ENCODE measurements at places on chromosomes 4 and X.

DNA sequence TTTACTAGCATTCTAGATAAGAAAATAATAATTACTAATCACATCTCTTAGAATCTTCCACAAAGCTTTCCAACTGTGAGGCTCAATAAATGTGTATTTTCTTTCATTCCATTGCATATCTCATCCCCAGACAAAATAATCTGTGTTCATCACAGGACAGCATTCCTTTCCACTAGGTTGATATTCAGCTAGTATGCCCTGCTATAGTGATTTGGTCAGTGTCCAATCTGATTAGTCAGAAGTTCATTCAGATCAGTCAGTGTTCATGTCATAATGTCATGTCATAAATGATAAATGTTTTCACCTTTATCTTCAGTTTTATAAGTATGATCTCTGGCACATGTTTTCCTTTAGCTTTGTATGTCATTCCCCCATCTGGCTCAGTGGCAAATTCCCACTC lies 611.4 kb downstream of the KCTD8 start:
- DNase-seq, result no peak

- no peak for DNase-seq
These were observed 1137.6 kb downstream of the C4orf33 start for GRCh38 chr4:130233377-130234047.

DNA sequence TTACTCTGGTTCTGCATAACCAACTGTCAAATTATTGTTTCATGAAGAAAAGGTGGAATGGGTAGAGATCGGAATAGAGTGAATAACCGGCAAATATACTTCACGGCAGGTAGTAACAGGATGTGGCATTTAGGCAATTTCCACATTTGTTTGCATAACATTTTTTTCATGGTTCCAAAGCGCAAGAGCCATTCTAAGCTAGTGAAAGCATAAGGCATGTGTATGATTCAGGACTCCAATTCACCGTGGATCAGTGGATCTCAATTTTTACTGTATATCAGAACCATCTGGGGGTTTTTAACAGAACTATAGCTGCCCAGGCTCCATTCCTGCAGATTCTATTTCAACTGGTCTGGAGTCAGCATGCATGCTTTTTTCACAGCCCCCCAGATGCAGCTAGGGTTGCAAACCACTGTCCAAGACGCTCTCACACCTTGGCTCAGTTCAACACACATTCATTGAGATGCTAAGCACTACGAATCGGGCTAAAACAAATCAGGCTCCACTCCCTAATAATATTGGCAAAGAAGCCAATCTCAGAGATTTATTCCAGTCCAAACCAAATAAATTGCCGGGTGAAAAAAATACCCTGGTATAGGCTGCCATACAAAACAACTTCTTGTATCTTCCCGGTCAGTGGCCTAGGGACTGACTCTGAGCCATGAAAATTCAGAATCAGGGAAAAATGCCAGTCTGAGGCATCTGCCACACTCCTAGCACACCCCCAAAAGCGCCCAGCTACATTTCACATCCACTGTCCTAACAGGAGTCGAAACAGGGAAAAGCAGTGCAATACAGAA lies 30.0 kb downstream of the AFAP1 start:
- no peak for DNase-seq

DNA sequence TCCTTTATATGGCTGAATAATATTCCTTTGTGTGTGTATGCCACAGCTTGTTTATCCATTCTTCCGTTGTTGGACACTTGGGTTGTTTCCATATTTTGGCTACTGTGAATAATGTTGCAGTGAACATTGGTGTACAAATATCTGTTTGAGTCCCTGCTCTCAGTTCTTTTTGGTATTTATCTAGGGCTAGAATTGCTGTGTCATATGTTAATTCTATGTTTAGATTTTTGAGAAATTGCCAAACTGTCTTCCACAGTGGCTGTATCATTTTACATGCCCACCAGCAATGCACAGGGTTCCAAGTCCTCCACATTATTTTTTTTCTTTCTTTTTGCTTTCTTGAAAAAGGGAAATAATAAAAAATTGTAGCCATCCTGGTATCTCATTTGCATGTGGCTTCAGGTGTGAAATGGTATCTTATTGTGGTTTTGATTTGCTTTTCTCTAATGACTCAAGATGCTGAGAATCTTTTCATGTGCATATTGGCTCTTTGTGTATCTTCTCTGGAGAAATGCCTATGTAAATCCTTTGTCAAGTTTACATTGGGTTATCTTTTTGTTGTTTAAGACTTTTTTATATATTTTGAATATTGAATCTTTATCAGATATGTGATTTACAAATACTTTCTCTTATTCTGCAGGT lies 129.7 kb downstream of the RAPGEF2 start:
- DNase-seq, result no peak

DNA sequence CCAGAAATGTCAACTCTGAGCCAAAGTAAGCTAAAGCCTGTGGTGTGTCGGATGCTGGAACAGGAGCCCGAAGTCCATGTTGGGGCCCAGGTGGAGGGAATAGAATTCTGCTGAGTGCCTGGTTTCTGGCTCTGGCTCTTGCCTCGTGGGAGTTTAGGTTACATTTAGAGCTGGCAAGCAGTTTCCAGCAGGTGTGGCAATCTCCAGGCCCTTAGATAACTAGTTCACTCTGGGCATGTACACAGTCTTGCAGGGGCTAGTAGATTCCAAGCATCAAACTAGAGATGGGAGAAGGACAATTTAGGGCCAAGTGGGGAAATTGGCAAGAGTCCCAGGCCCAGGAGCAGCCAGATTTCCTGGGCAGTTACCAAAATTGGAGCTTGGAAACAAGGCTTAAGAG lies 56.3 kb upstream of the STOX2 start:
- no peak for DNase-seq

DNA sequence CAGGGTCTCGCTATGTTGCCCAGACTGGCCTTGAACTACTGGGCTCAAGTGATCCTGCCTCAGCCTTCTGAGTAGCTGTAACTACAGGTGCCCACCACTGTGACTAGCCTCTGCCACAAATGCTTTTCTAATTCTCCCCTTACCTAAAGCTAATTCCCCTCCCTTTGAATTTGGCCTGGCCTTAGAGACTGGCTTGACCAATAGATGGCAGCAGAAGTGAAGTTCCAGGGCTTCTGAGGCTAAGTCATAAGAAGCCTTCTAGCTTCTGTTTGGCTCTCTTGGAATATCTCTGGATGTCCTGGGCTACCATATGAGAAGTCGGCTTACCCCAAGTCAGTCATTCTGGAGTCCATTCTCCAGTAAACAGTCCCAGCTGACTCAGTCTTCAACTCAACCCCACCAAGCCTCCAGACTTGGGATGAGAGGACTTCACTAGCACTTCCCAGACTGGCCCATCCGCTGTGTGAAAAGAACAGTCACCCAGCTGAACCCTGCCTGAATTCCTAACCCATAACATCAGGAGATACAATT lies 61.0 kb downstream of the HPRT1 start:
- DNase-seq, result no peak

DNA sequence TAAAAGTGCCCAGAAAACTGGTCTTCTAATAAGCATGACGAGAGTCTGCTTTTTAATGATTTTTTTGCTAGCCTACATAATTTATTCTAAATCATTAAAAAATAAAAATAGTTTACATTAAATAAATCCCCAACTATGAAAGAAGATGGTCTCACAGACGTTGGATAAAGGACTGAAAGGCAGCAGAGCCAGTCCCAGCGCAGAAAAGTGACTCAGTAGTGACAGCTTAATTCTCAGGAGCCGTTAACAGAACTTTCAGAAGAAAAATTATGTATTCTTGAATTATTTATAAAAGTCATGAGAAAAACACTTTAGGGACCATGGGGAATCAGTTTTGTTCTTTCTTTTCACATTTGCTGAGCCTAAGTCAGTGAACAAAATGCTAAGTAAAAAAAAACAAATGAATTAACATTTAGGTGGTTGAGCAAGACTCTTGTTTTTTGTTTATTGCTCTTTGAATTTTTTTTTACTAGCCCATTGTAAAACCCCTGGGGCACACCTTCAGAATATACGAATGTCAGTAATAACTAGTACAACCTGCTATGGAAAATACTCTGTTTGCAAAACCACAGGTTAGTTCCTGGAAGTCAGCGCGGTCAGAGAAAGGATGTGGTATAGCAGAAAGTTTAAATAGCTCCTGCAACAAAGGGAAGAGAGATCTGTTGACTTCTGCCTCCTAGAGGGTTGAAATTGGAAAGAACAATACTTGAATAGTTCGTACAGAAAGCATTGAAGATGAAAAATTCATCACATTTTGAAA lies 50.4 kb upstream of the CCDC160 start:
- no peak for DNase-seq

GRCh38 chr4:71545168-71545567 lies 206.3 kb downstream of the SLC4A4 start:
- DNase-seq, result no peak

DNA sequence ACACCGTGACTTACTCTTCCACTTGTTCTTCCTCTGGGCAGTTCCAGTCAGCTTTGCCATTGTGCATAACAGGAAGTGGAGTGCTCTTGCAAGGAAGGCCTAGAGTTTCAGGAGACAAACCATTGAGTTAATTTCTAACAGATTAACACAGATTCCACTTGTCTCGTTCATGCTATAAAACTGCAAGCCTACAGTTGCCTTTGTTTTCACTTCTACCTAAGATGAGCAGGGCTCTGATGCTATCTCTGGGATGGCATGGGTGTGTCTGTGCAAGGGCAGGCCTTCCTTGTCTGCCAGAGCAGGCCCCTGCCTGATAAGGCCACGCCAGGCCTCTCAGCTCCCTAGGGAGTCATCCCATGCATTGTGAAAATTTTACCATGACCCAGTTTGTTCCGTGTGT lies 67.7 kb upstream of the PGRMC2 start:
- DNase-seq, result no peak

GRCh38 chr4:2812612-2813354 lies 19.9 kb downstream of the SH3BP2 start:
- DNase-seq, result no peak

DNA sequence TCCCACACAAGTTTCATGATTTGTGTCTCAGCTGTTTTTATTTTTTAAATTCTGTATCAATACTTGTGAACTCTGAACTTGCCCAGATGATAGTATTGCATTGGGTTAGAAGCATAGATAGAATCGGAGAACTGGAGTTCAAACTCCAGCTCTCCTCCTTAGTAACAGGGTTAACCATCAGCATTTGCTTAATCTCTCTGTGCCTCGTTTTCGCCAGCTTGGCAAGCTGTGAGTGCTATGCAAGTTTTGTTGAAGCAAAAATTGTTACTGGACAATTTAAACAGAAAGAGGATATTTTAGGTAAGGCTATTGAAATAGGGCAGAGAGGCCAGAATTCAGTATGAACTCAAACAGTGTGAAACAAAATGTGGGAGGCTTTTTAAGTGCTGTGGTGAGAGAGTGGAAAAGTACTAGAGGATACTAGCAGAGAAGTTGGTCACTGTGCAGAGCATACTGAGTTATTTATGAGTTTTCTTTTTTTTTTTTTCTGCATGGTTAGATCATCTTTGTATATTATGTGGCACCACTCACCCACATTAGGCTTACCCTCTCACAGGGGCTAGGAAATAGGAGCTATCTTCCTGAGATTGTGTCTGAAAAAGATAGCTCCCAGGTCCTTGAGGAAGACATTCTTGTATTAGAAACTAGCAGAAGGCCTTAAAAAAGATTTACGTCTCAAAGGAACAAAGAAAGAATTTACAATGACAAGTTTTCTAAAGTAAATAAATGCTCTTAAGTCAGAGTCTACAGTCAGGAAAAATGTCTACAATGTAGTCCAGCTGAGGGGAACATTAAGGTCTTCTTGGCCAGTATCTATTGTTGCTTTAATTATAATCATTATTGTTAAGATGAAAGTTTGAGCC lies 1126.6 kb downstream of the FAT4 start:
- no peak for DNase-seq

- DNase-seq, result no peak
These were observed 138.4 kb upstream of the MAMLD1 start for GRCh38 chrX:150224676-150225075.

DNA sequence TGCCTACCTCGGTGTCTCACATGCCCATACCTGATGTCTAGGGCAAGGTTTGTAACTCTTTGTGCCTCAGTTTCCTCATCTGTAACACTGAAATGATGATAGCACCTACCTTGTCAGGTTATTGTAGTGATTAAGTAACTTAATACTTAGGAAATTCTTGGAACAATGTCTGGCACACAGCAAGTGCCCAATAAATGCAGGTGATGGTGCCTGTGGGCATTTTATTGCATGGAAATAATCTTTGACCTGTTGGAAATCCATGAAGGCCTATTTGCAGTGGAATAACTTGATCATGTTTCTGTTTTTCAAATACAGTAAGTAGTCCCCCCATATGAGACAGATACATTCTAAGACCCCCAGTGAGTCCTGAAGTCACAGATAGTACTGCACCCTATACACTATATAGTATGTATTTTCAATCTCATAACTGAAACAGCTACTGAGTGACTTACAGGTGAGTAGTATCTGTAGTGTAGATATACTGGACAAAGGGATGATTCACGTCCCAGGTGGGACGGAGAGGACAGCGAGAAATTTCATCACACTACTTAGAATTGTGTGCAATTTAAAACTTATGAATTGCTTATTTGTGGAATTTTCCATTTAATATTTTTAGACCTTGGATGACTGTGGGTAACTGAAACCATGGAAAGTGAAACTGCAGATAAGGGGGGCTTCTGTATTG lies 42.1 kb downstream of the AFF1 start:
- DNase-seq, result no peak

DNA sequence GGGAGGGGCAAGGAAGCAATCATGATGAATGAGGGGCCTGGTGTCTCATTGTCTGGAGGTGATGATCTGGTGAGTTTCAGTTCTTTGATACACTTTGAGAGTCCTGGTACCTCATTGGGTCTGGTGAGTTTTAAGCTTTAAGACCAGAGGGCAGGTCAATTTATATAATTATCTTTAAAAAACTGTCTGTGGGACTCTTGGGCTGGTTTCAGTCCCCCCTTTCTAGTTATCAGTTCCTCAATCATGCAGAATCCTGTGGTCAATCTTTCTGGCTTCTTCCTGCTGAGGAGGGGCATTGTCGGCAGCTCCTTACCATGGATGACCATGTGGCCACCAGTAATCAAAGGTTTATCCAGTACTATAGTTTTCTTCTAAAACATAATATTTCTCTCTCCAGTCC lies 789.1 kb downstream of the PCDH18 start:
- DNase-seq, result no peak

GRCh38 chr4:109378076-109378475 lies 55.5 kb upstream of the SEC24B start:
- no peak for DNase-seq

DNA sequence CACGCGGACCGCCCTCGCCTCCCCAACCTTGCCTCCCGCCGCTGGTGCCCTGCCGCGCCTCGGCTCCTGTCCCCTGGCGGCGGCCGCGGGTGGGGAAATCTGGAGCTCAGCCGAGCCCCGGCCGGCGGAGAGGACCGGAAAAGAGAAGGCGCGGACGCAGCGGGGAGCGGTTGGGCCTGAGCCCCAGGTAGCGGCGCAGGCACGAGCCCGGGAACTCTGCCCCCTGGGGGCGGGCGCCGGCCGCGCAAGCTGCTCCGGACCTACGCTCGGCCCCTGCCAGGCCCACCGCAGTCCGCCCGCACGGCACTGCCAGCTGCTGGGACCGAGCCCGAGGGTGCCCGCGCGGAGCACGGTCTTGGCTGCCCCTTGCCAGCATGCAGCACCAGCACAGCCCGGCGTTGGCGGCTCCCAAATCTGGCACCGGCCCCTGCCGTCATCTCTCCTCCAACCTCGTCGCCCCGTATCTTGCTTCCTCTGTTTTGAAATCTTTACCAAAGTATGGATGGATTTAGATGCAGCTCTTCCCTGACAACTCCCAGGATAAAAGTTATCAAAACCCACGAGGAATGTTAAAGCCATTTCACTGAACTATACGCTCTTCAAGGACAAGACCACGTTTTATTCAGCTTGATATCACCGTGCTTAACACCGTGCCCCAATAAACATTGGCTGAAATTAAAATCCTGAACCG lies at the start of gene PRSS12:
PRSS12 (minus strand) TSS at position 161 of the 691 bp plus-strand sequence. CDS start 283 bp downstream, outside the sequence.
- peak; percentile 48 for DNase-seq
